ENCODE measurements at places on chromosomes 1 and 21.

DNA sequence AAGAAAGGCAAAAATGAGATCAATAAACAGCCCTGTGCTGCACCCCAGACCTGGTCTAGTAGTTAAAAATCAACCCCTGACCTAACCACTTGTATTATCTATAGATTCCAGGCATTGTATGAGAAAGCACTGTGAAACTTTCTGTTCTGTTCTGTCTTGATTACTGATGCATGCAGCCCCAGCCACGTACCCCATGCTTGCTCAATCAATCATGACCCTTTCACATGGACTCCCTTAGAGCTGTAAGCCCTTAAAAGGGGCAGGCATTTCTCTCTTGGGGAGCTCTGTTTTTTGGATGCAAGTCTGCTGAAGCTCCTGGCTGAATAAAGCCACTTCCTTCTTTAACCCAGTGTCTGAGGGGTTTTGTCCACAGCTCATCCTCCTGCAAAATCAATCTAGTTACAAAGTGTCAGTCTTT, 24.2 kb upstream of the CD34 start:
- DNase-seq = no peak

DNA sequence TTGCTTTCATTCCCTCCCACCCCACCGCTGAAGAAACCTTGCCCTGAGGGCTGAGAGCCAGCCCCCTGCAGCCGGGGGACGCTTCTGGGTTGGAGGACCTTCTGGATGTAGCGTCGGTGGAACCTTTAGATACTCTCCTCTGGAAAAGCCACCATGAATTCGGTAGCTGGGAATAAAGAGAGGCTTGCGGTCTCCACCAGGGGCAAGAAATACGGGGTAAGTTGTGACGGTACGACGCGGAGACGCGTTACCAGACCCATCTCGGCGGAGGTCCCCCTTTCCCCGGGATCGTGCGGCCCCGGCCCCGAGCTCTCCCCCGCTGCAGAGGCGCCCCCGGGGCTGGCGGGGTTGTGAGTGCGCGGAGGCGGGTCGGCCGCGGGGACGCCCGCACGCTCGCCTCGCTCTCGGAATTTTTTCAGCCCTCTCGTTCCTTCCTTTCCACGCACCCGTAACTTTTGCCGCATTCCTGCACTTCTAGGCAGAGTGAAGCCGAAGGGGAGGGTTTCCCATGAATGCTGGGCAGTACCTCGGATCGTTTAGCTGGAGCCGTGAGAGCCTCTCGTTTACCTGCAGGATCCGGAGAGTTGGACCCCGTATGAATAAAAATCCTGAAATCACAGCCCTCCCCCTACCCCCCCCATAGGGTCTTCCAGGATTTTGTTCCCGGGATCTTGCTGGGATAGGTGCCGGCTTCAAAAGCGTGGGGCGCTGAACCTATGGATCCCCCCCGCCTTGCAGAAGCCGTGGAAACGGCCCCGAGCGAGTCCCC, 671 bp downstream of the KIF26B start:
- no peak for DNase-seq

DNA sequence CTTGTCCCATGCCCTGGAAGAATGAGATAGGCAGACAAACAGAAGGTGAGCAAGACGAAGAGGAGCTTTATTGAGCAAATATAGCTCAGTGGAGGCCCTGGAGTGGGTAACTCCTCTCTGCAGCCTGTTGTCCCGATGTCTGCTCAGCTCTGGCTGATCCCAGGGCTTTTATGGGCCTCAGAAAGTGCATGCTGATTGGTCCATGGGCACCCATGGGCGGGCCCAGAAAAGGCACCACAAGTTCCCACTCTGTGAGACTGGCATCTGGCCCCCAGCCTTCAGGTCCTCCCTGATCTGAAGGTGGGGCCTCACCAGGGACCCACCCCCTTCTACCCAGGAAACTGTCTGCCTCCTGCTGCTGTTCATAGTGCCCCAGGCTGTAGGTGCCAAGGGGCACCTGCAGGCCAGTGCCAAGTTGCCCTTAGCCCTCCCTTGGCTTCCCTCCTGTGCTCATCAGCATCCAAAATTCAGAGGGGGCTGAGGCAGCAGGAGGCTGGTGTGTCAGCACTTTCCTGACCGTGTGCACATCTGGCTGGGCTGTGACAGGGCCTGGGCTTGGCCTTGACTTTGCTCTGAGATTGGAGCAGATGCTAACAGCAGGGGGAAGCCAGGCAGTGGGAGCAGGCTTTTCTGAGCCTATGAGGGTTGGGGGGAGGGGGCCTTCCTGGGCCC, 35.4 kb downstream of the ACTL8 start:
- DNase-seq = no peak

- DNase-seq = peak; percentile 73
Observed at GRCh38 chr1:8122160-8122476, 96.0 kb upstream of the ERRFI1 start.
